AG04450 (cell line): ENCODE measurements at places on chromosomes 7 and 10.

GRCh38 chr7:77944183-77945182 lies 145.9 kb downstream of the PHTF2 start:
- DNase-seq, result no peak

GRCh38 chr10:31058795-31059703 lies 27.4 kb upstream of the ZNF438 start:
- no peak for DNase-seq

DNA sequence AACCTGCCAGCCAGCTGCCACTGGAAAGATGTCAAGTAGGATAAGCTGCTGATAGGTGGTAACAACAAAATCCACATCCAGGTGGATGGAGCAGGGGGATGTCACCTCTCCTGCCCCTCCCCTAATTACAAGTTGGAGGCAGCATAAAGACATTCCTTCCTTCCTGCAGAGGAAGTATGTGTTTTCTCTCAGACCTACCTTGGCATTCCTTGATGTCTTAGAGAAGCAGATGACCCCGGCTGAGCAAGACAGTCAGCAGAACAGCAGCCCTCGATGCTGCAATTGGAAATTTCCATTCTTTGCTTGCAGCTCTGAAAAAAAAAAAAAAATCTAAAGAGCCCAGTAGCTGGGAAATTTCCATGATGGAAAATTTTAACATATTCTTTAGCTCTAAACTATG lies 137.5 kb upstream of the MKLN1 start:
- DNase-seq, result no peak

GRCh38 chr7:25574828-25575227 lies 346.5 kb upstream of the NPVF start:
- DNase-seq, result no peak
